ENCODE measurements at places on chromosomes 12 and 14.
A peak's percentile ranks its signal among the peaks of the same experiment; 100 is the strongest.

- no peak for DNase-seq
These were observed 121.2 kb downstream of the SLC6A15 start for GRCh38 chr12:84791444-84791843.

DNA sequence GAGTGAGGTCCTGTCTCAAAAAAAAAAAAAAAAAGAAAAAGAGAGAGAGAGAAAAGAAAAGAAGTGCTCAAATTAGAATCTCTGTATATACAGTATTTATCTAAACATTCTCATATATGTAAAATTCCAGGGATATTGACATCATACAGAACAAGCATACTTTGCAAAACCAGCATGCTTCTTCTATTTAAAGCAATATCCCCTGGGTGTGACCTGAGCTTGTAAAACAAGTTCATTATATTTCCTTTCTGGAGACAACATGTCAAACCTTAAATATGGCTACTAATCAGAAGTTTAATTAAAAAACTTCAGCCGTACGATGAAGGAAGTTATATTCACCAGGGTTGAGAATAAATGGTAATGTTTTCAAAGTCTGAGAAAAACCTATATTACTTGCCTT lies 175.8 kb upstream of the HMGA2 start:
- DNase-seq, result no peak

DNA sequence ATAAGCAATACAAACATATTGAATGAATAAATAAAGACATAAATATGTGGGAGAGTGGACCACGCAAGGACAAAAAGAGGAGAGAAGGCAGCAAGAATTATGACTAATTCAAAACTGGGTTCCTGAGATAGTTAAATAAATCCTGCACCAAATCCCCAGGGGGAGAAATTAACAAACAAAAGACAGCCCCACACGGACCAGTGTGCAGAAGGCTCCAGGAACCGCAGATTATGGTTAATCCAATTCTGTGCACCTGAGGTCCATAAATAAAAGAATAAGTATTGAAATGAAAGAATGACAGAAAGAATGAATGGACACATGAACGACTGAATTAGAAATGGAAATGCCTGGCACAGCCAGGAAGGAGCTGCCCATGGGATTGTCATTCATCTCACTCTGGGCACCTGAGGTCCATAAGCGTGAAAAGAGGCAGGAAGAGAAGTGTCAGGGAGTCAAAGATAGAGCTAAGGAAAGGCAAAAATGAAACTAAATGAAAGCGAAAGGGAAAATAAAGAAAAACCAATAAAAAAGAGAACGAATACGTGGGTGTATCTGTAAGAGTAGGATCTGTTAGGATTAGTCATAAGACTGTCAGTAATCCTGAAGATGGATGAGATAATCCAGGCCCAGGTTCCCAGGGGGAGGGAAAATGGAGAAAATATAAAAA lies 23.3 kb downstream of the MEG3 start:
- DNase-seq, result peak; percentile 80

DNA sequence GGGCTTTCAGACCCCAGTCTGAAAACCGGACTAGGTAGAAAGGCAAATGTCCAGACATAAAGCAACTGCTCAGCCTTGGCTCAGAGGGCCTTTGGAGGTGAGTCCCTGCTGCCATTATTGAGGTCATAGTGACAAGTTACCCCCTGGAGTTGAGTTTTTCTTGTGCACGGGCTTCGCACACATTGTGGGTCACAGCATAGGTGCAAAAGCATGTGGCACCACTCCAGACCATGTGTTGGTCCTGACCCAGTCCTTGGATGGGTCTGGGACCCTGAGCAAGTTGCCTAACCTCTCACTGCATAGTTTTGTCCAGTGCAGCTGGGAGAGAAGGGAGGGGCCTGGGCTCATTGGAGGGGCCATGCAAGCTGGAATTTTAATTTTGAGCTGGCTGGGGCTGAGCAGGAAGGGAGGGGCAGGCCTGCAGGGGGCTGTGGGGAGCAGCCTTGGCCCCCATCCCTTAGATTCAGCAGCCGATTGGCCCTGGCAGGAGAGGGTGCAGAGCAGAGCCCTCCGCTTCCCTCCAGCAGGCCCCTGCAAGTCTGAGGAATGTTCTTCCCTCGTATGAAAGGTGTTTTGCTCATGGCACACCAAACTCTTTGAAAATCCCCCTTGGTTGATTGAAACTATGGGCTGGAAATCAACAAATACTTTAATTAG lies 4.2 kb upstream of the KRT5 start:
- no peak for DNase-seq

- DNase-seq, result no peak
These were observed 37.6 kb downstream of the SPATA7 start for GRCh38 chr14:88422919-88423650.

DNA sequence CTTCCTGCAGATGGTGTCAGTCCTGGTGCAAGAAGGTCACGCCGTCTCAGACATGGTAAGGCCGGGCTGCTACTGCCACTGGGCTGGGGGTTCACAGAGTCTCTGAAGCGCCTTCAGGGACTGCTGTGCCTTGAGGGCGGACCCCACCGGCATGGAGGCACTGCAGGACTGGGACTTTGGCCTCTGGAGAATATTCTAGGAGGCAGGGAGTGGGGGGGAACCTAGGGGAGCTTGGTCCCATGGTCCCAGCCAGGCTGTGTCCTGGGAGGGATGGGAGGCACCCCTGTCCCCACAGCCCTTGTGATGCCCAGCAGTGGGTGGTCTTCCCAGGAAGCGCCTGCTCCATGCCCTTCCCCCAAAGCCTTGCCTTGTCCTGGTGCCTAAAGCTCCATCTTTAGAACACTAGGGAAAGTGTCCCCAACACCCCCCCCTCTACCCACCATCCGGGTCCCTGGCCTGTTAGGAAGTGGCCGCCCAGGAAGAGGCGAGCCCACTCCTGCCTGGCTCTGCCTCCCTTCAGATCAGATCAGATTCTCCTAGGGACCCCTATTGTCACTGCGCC lies 1.5 kb downstream of the AMN start:
- no peak for DNase-seq

GRCh38 chr12:122013136-122013535 lies 8.5 kb upstream of the BCL7A start:
- peak; percentile 43 for DNase-seq

DNA sequence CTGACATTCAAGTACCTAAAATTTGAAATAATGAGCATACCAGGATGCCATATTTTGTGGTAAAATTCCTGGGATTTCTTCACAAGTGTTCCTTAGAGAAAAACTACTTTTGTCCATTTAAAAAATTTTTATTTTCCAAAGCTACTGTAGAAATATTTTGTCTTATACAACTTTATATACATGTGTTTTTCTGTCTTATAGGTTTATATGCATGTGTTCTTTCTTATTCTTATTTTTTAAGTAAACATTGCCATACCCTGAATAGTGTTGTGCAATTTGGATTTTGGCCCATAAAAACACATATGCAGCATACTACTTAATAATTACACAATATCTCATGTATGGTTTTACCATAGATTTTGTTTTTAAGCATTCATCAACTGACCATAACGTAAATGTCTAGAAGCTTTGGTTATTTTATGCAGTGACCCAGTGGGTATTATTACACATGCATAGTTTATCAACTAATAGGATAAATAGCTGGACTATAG lies 1107.4 kb upstream of the SEL1L start:
- DNase-seq, result no peak

DNA sequence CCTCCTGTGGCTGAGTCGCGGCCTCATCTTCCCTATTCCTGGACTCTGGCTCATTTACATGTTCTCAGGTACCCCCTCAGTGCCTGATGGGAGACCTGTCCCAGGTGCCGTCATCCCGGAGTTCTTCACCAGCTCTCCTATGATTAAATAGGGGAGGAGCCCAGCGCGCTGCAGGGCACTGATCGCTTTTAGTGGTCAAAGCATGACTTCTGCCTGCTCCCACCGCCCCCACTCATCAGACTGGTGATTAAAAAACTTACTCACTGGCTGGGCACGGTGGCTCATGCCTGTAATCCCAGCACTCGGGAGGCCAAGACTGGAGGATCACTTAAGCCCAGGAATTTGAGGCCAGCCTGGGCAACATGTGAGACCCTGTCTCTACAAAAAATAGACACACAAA lies 85.9 kb downstream of the FOXN4 start:
- DNase-seq, result no peak

GRCh38 chr12:69658203-69658602 lies 40.9 kb downstream of the BEST3 start:
- no peak for DNase-seq

- peak; percentile 77 for DNase-seq
These were observed at the start of gene BHLHE41 for GRCh38 chr12:26124446-26125399. TSS of gene BHLHE41 (minus strand) at chr12:26125037. CDS start at chr12:26124779, 258 bp downstream.
